ENCODE measurements at places on chromosomes 5 and 9.

DNA sequence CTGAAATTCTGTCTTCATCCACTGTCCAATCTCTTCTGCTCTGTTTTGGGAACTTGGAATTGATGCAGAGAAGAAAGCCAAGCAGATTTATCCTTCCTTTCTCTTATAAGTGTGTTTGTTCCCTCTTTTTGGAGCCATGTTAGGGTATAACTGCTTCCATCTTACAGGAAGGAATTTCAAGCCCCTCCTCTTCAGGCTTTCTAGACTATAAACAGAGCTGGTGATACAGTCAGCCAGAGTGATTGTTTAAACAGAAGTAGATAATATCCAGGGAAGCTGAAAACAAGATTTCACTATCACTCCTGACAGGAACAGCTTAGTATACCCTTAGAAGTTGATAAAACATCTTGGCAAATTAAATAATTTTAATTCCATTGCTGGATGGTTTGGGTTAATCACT lies 102.1 kb upstream of the DMRT1 start:
- DNase-seq, result no peak

- peak; percentile 69 for DNase-seq
Measured at GRCh38 chr9:124496075-124496449, 11.1 kb downstream of the NR5A1 start.

- no peak for DNase-seq
Measured at GRCh38 chr9:120382453-120382852, 197.5 kb downstream of the CDK5RAP2 start.

GRCh38 chr9:96476591-96476990 lies 26.6 kb downstream of the HABP4 start:
- peak; percentile 31 for DNase-seq

DNA sequence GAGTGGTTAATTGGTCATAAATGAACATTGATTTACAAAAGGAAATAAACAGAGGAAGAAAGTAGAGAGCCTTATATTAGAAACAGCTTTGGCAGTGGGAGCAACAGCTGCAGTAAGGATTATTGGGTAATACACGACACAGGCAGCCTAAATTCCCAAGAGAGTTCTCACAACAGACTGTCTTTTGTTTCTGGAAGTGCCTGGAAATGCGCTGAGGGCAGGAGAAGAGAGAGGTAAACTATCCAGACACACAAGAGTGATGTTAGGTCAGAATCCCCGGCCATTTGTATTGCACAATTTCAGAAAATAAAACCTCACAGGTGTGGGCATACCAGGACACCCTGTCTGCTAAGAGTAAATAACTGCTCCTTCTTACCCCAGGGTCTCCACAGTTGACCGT lies 450.4 kb upstream of the CTNND2 start:
- DNase-seq, result no peak

- no peak for DNase-seq
Measured at GRCh38 chr5:158691631-158692255, 408.0 kb downstream of the EBF1 start.

DNA sequence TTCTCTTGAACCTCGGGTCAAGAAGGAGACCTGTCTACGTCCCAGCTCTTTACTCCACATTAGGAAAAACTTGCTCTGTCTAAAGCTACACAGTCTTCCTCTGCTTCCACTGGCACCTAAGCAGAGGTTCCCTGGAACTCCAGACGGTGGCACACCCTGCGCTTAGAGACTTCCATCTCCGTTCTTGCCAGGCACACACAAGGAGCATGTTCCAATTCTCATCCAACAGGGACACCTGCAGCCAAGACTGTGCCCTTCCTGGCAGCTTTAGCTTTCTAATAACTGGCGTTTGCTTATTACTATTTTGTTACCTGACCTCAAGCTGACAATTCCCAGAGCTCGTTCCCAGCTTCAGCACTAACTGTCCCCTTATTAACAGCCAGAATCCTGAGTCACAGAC lies 16.0 kb downstream of the CAPSL start:
- DNase-seq, result no peak

DNA sequence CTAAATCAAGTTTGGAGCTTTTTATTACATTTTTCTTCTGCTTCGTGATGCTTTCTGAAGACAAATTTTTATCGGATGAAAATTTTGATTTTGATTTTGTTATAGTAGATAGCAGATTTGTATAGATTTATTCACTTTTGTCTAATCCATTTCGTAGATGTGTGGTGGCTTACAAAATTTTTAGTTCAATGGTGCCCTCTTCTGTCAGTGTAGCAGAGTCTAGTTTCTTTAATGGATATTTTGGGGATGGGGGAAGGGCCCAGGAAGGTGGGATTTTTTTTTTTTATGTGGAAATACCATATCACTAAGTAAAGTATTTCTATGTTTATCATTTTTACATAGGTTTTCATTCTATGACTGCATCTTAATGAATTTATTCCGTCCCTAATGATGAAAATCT lies 259.9 kb upstream of the TARS1 start:
- peak; percentile 56 for DNase-seq

GRCh38 chr9:129838707-129839259 lies 3.5 kb downstream of the USP20 start:
- DNase-seq, result peak; percentile 38

DNA sequence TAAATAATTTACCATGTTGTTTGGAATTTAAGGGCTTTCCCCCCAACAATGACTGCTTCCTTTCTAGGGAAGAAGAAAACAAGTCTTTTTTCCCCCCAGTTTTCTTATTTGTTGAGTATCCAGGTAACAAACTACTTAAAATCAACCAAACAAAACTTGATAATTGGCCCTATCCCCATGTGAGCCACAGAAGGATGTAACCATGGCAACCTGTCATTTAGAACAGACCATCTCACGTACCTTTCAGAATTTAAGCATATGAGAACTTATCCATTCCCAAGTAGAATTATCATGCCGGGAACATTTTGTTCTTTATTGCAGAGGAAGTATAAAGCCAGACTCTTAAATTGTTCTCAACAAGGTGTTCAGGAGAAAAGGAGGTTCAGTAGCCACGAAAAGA lies 392.3 kb downstream of the CETN3 start:
- no peak for DNase-seq

GRCh38 chr9:82604947-82605656 lies 457.8 kb downstream of the RASEF start:
- DNase-seq, result no peak

GRCh38 chr5:132050136-132050535 lies 10.3 kb upstream of the IL3 start:
- peak; percentile 84 for DNase-seq

- DNase-seq, result peak; percentile 8
Measured at GRCh38 chr5:4563400-4563799, 576.7 kb upstream of the ADAMTS16 start.

- no peak for DNase-seq
Measured at GRCh38 chr5:178640331-178641045, 13.6 kb upstream of the CLK4 start.

DNA sequence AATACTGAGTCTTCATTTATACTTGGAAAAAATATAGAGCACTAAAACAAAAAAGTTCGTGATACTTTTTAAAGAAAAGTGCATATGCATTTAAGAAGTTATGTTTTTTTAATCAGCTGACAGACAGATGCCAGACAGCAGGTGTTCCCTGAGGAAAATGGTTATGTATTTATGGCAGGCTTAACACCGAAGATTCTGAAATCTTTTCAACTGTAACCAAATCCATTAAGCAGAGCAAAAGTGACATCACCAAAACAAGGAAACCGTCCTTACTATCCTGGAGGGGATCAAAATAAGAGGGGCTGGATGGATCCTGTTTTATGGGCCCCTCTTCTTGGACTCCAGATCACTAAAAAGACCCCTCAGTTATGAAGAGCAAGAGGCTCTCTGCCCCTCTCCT lies 404.9 kb upstream of the ADAMTS16 start:
- DNase-seq, result no peak

- no peak for DNase-seq
Measured at GRCh38 chr9:83013867-83014605, 48.9 kb downstream of the RASEF start.

DNA sequence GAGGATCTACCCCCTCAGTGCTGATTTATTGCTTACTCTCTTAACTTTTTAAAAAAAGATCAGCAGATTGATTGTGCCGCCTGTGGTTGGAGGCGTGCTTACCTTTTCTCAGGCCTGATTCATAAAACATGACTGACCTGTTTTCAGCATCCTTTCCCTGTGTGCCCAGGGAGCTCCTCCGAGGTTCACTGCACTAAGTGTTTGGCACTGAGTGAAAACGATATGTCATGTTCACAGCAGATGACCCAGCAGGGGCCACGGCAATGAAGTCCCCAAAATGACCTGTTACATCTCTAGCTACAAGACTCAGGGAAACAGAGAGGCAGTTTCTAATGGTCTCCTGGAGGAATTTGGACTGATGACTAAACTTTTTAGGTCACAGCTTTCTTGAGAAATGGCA lies 69.9 kb downstream of the INSYN2B start:
- no peak for DNase-seq

DNA sequence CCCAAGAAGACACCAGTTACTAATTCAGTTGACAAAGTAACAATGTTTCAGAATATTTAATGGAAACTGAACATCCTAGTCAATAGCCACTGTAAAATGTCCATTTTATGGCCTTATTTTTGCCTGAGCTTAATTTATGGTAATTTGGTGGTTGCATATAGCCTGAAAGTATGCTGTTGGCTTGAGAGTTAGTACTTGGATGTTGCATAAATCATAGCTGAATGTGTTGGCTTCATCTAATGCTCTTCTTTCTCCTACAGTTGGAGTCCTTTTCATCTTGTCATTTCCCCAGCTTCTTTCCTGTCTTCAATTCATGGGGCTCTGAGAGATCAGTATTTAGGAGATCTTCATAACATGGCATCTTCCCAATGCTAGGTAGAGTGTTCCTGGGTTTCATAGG lies 164.6 kb downstream of the MAT2B start:
- DNase-seq, result no peak

DNA sequence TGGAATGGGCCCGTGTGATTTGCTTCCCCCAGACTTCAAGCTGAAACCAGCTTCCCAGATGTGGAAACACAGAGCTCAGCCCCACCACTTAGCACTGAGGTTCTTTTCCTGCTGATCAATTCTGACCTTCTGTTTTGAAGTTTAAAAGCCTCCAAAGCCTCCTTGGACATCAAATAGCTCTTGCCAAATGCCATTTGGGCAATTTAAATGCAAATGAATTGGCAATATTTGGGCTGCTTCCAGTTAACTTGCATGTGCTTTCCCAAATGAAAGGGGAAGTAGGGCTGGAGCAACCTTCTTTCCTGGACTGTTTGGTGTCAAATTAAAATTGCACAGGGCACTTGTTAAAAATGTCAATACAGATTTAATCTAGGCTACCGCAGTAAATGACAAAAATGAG lies 710.5 kb downstream of the TLR4 start:
- DNase-seq, result no peak

DNA sequence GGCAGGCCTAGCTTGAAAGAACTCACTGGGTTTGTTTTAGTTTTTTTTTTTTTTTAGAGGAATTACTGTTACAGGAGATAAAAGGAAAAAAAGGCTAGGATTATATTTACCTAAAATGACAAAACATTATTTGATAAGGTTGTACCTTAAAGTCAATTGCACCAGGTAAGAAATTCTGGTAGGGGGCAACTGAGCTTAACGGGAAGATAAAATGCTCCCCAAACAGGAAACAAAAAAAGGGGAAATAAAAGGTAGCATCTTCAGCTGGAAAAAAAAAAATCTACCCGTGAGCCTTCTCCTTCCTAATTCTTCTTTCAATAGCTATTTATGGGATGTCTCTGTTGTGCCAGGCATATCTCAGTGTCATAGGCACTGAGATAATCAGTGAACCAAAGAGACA lies 164.5 kb downstream of the PIK3R1 start:
- no peak for DNase-seq

DNA sequence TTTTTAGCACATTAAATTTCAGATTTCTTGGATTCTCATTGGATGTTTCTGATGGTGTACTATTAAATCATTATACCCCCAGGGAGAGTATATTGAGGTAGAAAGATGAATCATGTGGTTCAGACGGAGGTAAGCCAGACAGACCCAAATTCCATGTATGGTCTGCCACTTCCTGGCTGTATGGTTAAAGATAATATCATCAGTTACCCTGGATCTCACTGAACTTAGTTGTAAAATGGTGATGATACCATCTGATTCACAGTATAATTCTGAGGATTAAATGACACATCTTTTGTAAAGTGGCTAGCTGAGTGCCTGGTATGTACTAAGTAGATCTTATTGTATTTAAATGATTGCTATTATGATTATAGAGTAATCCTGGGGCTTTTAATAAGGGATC lies 9.3 kb downstream of the SLC27A6 start:
- no peak for DNase-seq

DNA sequence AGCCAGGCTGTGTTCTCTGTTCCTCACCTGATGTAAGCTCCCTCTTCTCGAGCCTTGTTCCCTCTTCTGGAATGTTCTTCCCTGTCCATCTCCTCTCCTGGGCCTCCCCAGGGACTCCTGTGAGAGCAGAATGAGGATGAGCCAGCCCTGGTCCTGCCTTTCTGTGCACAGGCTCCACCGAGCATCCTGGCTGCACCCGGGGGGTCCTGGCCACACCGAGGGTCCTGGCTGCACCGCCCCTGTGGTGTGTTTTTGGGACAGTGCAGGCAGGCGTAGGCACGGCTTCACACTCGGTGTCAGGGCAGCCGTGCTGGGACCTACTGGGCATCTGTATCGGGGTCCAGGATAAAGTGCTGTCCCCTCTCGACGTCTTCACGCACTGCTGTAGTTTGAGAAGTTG lies 17.8 kb downstream of the FBXW5 start:
- DNase-seq, result no peak

GRCh38 chr5:141559461-141559860 lies 59.3 kb downstream of the DIAPH1 start:
- DNase-seq, result no peak

- DNase-seq, result no peak
Measured at GRCh38 chr5:159525117-159525516, 194.8 kb upstream of the IL12B start.

DNA sequence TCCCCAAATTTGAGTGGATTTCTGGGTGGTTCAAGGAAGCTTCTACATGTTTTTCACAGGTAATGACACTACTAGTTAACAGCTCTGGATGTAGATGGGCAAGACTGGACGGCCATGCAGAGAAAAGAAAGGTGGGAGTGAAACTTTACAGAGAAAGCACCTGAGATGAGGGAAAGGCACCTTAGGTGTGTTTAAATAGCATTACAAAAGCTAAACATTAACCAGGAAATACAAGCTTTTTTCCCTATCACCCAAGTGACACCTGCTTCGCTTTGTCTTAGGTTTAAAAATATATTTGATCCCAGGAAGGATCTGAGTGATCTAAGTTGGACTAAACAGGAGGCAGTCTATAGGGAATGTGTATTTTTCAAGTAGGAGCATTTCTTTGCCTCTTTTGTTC lies 8.3 kb downstream of the C9orf152 start:
- no peak for DNase-seq

DNA sequence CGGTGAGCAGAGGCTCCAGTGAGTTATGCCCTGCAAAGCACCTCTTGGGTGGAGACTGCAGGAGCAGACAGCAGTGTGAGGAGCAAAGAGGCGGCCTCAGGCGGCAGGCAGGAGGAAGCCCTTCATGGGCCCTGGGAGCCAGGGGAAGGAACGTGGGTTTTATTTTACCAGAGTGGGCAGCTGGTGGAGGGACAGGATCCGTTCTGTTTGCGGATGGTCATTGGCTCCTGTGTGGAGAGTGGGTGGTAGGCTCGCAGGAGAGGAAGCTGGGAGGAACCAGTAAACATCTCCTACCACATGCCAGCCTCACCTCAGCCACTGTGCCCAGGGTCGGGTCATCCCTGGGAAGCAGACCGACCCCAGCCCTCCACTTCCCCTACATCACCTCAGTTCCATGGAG lies 24.4 kb downstream of the HNRNPH1 start:
- no peak for DNase-seq

- no peak for DNase-seq
Measured at GRCh38 chr5:13350767-13351166, 593.7 kb downstream of the DNAH5 start.
